ENCODE measurements at places on chromosomes 12 and 14.

- DNase-seq, result no peak
These were observed 409.1 kb downstream of the AEBP2 start for GRCh38 chr12:19848421-19848820.

- DNase-seq, result no peak
These were observed 80.2 kb upstream of the KRR1 start for GRCh38 chr12:75591628-75592027.

GRCh38 chr14:53144244-53144643, 8.9 kb downstream of the DDHD1 start:
- DNase-seq, result no peak

DNA sequence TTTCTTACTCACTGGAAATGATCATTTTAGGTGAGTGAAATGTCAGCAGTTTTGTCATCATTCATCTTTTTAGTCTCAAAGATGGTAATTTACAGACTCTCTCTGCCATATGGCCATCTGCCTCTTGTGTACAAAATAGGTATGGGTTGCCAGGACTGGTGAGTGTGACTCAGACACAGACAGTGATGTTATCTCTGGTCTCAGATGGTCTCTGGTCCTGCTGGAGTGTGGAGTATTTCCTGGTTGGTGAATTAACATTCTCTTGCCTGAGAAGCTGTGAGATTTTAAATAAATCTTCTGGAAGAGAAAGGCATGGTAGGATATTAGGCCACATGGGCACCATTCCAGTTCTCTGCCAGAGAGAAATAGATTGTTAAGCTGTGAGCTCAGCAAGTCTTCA, 207.0 kb downstream of the ATP23 start:
- DNase-seq, result peak; percentile 57

GRCh38 chr14:105474483-105475268, at the start of gene CRIP2:
TSS of gene CRIP2 (plus strand) at chr14:105474821. CDS start at chr14:105474863, 42 bp downstream.
- peak; percentile 33 for DNase-seq

DNA sequence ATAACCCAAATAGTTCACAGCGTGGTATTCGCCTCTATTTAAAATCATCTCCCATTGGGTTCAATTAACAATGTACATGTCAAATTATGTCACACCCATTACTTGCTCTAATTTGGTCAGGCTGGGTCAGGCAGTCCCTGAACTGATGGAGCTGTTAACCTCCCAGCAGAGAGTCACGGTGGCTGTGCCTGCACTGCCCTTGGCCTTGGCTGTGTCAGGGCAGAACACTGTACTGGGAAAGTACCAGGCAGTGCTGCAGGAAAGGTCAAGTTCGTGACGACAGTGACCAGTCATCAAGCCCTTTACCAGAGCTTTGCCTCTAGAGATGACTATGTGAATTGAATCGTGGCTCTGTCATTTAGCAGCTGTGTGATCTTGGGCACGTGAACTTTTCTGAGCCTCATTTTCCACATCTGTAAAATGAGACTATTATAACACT, 100.0 kb downstream of the ARF6 start:
- peak; percentile 95 for DNase-seq

GRCh38 chr12:49901986-49902385, 1.7 kb downstream of the FAIM2 start:
- DNase-seq, result no peak

- DNase-seq, result no peak
These were observed 99.9 kb upstream of the RFLNA start for GRCh38 chr12:124194893-124195566.

- no peak for DNase-seq
These were observed 34.1 kb downstream of the RAD51B start for GRCh38 chr14:67853715-67854114.

GRCh38 chr14:61126603-61127498, 145.8 kb downstream of the SLC38A6 start:
- no peak for DNase-seq

DNA sequence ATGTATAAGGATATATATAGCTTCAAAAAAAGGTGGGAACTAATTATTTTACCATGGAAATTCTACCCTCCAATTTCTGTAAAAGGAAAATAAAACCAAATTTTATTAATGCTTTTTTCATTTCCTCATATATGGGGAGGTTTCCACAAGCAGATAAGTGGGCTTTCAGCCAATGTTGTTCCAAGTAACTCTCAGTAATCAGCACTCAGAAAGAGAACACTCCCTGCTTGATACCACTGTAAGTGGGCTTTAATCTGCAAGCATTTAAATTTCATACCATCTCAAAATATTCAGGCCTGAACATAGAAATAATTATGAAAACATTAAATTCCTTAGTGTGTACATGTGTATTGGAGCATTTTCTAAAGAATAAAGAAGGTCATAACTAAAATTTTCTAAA, 827.6 kb downstream of the C12orf50 start:
- DNase-seq, result peak; percentile 65

GRCh38 chr12:62436164-62436503, 30.5 kb upstream of the MON2 start:
- DNase-seq, result no peak

- DNase-seq, result peak; percentile 60
These were observed at the start of gene CACNA1C for GRCh38 chr12:2052826-2053678. TSS of gene CACNA1C (plus strand) at chr12:2052987. CDS start at chr12:2053563, 576 bp downstream.

DNA sequence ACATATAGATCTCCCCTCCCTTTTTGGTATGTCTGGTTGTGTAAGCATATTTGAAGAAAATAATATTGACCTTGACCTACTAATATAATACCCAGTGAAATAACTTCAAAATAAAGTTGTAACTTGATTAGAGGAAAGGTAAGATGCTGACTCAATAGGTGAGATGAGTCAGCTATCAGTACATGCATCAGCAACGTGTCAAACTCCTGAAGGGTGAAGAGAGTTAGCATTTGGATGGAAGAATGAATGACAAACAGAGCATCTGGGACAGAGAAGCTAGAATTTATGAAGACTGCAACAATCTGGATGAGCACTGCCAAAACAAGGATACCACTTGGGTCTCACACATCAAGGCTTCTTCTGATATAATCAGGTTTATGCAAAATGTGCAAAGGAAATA, 74.9 kb downstream of the PPP2R5E start:
- DNase-seq, result no peak

GRCh38 chr12:79559591-79559990, 131.2 kb downstream of the PAWR start:
- DNase-seq, result peak; percentile 17

GRCh38 chr14:73149753-73150152, 13.4 kb downstream of the PSEN1 start:
- no peak for DNase-seq

- peak; percentile 88 for DNase-seq
These were observed 25.8 kb downstream of the ACVR1B start for GRCh38 chr12:51977320-51977753.

GRCh38 chr14:104334424-104335161, 196.2 kb downstream of the KIF26A start:
- DNase-seq, result no peak

DNA sequence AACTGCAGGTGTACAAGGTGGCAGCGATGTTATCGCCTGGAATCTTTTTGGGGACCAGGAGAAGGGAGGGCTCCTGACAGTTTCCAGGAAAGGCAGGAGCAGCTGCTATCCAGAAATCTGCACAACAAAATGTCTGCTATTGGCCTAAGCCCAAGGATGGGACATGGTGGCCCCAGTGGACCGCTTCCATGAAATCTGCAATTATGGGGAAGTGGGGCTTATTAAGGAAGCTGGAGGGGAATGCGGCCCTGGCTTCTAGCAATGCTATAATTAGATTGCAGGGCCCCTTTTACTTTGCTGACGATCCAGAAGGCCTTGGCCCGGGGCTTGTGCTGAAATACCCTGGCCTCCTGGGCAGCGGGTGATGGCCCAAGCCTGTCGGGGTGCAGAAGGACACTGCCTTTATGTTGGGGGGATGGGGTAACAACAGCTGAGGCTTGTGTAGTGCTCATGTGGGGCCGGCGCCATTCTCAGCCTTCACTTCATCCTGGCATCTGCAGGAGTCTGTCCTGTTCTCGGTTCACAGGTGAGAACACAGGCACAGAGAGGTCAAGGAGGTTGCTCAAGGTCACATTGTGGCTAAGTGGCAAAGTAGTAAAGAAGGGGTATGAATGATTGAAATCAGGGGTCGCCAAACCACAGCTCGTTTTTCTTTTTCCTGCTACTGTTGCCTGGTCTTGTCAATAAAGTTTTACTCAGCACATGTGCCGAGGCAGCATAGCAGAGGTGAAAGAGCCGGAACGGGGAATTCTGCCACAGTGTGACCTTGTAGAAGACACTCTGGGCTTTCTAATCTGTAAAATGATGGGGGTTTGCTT, 153.5 kb downstream of the RBM19 start:
- no peak for DNase-seq

DNA sequence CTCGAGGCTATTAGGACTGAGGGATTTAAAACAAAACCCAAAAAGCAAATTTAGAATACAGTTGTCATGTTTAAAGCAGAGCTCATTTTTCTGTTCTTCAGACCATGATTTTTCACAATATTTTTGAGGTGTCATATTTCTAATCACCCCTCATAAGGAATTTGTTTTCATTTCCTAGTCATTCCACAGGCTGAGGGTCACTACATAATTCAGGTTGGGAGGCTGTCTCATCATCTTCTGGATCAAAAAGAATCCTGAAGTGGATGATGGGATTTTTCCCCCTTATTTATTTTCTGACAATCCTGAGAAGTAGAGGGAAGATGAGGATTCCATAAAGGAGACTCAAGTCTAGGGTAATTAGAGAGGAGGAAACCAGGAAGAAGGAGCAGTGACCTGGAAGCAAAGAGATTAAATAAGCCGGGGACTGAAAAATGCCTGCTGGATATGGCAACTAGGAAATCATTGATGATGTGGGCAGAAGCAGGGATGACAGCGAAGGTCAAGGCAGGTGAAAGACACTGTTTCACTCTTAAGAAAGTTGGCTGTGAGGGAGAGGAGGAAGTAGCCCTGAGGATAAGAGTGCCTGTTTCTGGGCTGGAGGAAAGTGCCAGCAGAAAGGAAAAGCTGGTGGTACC, 9.0 kb upstream of the PCNX1 start:
- no peak for DNase-seq

DNA sequence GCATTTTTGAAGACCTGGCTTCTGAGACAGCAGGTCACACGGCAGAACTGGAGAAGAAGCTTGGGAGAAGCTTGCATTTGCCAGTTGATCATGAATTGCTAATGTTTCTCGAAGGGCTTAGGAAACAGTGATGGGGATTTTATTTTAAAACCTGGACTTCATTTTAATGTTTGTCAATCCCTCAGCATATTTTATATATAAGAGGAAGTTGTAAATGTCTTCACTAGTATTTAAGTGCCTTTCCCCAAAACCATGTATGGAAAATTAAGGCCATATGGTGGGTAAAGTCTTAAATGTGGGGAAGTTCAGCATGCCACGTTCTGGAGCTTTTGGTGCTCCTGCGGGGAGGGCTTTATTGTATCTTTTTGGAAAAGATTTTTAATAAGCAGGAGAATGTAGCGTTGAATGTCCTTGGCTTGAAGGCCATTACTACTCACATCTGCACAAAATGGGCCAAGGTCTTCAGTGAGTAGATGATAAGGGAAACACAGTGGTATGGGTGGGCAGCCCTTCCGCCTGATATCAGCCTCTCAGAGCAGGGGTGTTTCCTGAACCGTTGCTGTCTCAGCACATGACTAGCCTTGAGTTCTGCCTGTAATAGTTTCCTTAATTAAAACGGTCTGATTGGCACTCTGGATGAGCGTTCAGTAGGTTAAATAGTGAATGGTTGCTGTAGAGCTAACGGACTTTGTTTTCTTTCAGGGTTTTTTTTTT, 511.4 kb downstream of the PCNX1 start:
- DNase-seq, result no peak

DNA sequence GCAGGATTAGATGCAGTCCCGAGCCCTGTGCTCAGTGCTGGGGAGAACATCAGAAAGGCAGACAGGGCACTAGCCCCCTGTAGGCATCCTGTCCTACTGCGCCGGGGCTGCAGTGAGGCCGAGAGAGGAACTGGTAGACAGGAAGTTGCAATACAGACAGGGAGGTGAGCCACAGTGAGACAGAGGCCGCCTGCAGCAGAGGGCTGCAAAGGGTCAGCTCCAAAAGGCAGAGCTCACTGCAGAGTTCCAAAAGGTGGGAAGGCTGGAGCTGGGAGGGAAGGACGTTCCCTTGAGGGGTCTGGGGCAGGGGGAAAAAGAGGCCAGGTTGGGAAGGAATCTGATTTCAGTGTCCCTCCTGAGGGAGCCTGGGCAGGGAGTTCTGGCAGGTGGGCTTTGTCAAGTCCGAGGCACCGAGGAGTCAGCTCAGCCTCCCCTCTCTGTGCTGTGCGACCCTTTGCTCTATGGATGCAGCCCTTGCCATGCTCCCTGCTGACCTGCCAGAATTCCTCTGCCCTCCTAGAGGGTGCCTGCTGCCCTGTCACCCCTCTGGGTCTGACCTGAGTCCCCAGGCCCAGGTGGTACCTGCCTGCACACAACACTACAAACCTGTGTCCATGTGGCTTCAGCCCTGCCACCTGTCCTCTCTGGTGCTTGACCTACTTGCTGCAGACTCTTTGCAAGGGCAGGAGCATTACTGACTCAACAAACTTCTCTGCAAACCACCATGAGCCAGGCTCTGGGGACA, 63.5 kb downstream of the PRMT8 start:
- DNase-seq, result no peak

DNA sequence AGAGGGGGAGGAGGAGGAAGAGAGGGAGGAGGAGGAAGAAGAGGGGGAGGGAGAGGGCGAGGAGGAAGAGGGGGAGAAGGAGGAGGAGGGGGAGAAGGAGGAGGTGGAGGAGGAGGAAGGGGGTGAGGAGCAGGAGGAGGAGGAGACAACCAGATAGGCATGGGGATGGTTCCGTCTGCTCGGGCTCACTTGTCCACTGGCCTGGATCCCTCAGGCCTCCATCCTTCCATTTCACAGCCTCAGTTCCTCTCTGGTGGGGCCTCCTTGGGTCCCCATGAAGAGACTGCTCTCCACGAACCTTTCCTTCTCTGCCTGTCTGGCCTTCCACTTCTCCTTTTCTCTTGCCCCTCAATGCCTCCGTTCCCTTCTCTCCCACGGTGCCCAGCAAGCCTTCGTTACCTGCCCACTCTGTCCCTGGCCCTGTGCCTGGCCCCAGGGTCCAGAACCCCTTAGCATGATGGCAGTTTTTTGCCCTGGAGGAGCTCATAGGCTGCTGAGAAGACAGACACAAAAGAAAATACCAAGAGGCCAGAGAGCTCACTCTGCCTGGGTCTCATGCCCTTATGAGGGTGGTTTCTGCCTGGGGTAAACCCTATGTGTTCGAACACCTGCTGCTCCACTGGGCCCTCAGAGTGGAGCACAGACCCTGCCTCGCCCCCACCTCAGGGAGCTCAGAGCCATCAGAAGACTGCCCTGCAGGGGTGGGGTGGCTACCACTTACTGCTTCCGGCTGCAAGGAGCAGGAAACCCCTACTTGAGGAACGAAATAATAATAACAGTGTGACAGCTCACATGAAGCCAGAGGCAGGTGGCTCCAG, 11.7 kb upstream of the CACNA2D4 start:
- no peak for DNase-seq

Data from cardiac fibroblast (primary cell).